ENCODE measurements at places on chromosomes 12 and 14.
A peak's percentile ranks its signal among the peaks of the same experiment; 100 is the strongest.

GRCh38 chr12:42484996-42485395 lies 104.5 kb downstream of the PRICKLE1 start:
- DNase-seq, result no peak

GRCh38 chr14:97056086-97056485 lies 258.9 kb downstream of the VRK1 start:
- no peak for DNase-seq

- DNase-seq, result no peak
Measured at GRCh38 chr12:82866227-82866775, 179.6 kb downstream of the TMTC2 start.

DNA sequence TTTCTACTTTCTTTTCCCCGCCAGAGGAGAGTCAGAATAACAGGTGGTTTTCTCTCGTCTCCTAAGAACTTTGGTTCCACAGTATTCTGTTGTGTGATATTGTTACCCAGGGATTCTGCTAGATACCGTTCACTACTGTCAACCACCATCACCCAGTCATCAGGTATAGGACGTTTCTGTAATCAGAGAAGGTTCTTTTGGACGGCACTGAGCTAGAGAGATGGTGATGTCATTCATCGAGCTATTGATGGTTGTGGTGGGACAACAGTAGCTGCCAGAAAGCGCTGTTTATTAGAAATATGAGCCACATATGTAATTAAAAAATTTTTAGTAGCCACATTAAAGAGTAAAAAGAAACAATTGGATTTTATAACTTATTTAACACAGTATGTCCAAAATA lies 17.0 kb downstream of the ERC1 start:
- no peak for DNase-seq

GRCh38 chr12:45354399-45354798 lies 138.5 kb downstream of the ANO6 start:
- no peak for DNase-seq

- DNase-seq, result no peak
Measured at GRCh38 chr12:105229371-105229770, 6.6 kb downstream of the APPL2 start.

- DNase-seq, result no peak
Measured at GRCh38 chr12:125233319-125233718, 168.1 kb downstream of the AACS start.

- DNase-seq, result no peak
Measured at GRCh38 chr12:103840462-103840875, 565 bp downstream of the NT5DC3 start.

DNA sequence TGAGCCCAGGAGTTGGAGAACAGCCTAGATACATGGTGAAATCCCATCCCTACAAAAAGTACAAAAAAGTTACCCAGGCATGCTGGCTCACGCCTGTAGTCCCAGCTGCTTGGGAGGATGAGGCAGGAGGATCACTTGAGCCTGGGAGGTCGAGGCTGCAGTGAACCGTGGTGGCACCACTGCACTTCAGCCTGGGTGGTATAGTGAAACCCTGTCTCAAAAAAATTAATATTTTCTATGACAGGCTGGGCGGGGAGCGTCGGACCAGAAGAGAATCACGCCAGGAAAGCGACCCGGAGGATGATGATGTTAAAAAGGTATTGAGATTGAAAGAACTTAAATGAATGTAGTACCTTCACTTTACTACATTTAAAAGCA lies 2.1 kb downstream of the PNN start:
- no peak for DNase-seq

GRCh38 chr12:14723763-14724162 lies 27.4 kb upstream of the GUCY2C start:
- DNase-seq, result peak; percentile 62

- DNase-seq, result no peak
Measured at GRCh38 chr12:132065609-132066344, 78.3 kb downstream of the DDX51 start.

DNA sequence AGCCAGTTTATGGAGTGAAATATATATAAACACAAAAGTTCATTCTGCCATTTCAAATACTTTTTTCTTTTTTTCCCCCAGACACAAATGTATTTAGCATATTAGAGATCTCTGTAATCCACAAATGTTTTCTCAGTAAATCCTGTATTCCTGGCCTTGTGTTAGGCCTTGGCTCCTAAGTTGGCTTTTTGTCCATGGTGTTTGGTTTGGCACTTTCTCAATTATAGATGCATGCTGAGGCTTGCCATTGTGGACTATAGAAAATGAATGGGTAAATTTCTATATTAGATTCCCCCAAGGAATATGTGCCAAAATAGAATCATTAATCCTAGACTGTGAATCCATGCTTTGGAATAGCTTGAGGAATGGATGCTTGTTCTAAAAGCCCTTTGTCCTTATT lies 17.0 kb downstream of the RIC8B start:
- DNase-seq, result peak; percentile 85

- DNase-seq, result no peak
Measured at GRCh38 chr14:38121320-38122020, 86.2 kb upstream of the SSTR1 start.

GRCh38 chr12:51218607-51219161 lies 822 bp upstream of the POU6F1 start:
- DNase-seq, result no peak

GRCh38 chr12:34097213-34097612 lies 74.9 kb downstream of the ALG10 start:
- DNase-seq, result no peak

DNA sequence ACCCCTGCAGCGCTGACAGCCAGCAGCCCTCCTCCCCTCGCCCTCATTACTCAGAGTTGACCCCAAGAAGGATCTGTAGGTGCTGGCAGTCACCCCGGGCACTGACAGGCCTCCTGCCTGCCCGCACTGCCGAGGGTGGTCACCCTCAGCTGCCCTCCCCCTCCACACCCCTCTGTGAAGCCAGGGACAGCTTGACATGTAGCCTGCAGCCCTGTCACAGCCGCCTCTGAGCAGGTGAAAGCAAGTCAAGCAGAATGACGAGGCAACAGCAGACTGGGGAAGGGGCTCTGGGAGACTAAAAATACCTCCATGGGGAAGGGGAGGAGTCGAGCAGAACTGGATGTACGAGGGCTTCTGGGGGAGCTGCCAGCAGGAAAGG lies 178.1 kb downstream of the DPF3 start:
- no peak for DNase-seq

- no peak for DNase-seq
Measured at GRCh38 chr12:124296295-124296915, 1.5 kb downstream of the RFLNA start.

Measured in NCI-H2081 (cell line).